ENCODE measurements at places on chromosomes 6 and 20. TPM values are rescaled to one million over a fixed set of nuclear protein-coding genes. Genes with fewer than 3 reads are reported as not detected.

DNA sequence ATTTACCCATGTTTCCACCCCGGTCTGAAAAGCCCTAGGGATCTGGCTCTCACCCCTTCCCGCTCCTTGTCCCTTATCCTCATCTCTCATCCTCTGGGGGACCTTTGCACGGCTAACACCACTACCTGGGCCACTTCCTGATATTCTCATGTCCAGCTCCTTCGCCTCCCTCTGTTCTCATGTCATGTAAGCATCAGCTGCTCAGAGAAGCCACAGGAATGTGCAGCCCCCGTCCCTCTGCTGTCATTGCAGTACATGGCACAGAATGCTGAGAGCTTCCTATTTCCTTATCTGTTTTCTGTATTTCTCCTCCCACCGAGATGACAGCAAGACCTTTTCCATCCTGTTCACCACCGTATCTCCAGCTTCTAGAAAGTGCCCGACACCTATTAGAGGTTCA lies 102.4 kb downstream of the MTHFD1L start:
- H3K27ac ChIP-seq, result peak overlapping the region; percentile 32
- no peak for DNase-seq
- H3K4me1 ChIP-seq, result no peaks in the 10 kb centered on the region
- peaks cover 40% of the 10 kb centered on the region for H3K36me3 ChIP-seq

- H3K4me1 ChIP-seq, result peaks cover 78% of the 10 kb centered on the region
- peaks cover 43% of the 10 kb centered on the region for H3K36me3 ChIP-seq
- H3K4me3 ChIP-seq, result peak overlapping the region; percentile 45
- H3K27ac ChIP-seq, result peak overlapping the region; percentile 92
Measured at GRCh38 chr6:140538926-140539325, 1164.5 kb upstream of the CITED2 start.

The CENPW gene
- total RNA-seq, result 70.3 TPM

- peak overlapping the region; percentile 79 for H3K4me3 ChIP-seq
- H3K27me3 ChIP-seq, result no peaks in the 10 kb centered on the region
- peaks cover 62% of the 10 kb centered on the region for H3K4me1 ChIP-seq
- no peaks in the 10 kb centered on the region for H3K36me3 ChIP-seq
Measured at GRCh38 chr6:138970856-138971425, 17.1 kb downstream of the REPS1 start.

DNA sequence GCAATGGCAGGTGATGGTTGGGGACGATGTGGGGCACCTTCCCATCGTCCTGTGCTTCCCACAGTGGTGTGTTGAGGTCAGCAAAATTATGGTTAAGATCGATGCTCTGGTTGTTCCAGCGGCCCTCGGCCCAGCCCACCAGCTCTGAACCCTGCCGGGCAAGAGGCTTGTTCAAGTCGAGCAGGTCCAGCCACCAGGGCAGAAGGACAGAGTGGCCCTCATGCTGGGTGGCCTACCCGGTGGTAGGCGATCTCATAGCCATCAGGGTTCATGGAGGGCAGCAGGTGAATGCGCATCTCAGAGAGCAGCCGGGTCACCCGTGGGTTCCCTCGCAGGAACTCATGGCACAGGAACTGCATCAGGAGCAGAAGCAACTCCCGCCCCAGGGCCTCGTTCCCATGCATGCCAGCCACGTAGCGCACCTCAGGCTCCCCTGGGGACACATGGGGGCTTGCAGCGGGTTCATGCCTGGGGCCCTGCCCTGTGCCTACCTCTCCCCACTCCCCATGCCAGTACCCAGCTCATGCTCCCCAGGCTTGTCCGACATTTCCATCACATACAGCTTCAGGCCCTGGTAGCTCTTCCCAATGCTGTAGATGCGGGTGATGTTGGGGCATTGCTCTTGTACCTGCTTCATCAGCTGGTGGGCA lies 4.3 kb downstream of the CPXM1 start:
- peaks cover 4% of the 10 kb centered on the region for H3K36me3 ChIP-seq
- H3K27me3 ChIP-seq, result peaks cover 33% of the 10 kb centered on the region
- peaks cover 16% of the 10 kb centered on the region for H3K4me1 ChIP-seq
- no peak for DNase-seq
- no peak overlapping the region for H3K27ac ChIP-seq
- H3K4me3 ChIP-seq, result no peak overlapping the region

GRCh38 chr6:4319981-4320683 lies 184.8 kb upstream of the ECI2 start:
- peak; percentile 53 for DNase-seq
- H3K36me3 ChIP-seq, result no peaks in the 10 kb centered on the region
- peak overlapping the region; percentile 91 for H3K27ac ChIP-seq
- H3K4me3 ChIP-seq, result peak overlapping the region; percentile 61
- no peaks in the 10 kb centered on the region for H3K27me3 ChIP-seq

- no peaks in the 10 kb centered on the region for H3K4me1 ChIP-seq
- H3K4me3 ChIP-seq, result no peak overlapping the region
- H3K36me3 ChIP-seq, result no peaks in the 10 kb centered on the region
- no peak overlapping the region for H3K27ac ChIP-seq
- DNase-seq, result peak; percentile 1
- peaks cover 5% of the 10 kb centered on the region for H3K27me3 ChIP-seq
Measured at GRCh38 chr6:89597988-89598387, 40.6 kb downstream of the LYRM2 start.

GRCh38 chr6:6414931-6415330 lies 94.5 kb upstream of the F13A1 start:
- H3K27ac ChIP-seq, result no peak overlapping the region
- no peaks in the 10 kb centered on the region for H3K4me1 ChIP-seq
- H3K4me3 ChIP-seq, result no peak overlapping the region

The SSTR4 gene
- total RNA-seq, result not detected

DNA sequence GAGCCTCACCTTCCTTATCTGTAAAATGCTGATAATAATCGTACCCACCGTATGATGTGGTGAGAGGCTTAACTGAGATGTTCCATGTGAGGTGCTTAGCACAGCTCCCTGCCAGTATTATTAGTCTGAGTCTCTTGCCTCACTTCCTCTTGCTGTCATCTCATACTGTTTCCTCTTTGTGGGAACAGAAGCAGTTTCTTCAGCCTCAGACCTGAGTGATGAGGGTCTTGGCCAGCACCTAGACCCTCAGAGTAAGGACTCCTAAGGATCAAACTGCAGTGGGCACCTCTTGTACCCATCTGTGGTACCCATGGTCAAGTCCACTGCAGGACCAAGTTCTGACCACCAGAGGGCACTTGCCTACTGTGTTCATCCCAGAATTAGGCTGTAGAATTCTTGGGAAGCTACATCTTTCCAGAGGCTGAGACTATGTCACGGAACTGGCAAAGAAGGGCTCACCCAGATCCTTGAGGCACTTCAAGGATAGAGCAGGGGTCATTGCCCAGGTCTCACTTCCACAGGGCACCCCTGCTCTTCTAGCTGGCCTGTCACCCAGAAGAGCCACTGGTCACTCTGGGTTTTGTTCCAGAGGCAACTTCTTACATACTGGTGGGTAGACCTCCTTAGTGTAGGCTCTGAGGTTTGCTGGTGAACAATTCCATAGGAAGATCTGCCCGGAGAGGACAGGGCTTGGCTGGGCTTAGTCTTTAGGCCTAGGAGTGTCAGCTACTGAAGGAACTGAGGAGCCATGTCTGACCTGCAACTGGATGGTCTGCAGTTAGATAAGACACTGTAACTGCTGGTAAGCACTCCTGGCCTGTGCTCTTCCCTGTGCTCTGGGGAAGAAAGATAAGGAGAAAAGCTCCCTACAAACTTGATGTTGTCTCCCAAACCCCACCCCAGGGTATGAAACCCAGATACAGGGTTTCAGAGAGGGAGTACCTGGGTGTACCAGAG lies 20.6 kb upstream of the SGK2 start:
- H3K4me1 ChIP-seq, result peaks cover 43% of the 10 kb centered on the region
- no peak overlapping the region for H3K4me3 ChIP-seq
- peak; percentile 48 for DNase-seq
- H3K36me3 ChIP-seq, result peaks cover 8% of the 10 kb centered on the region
- H3K27me3 ChIP-seq, result peaks cover 13% of the 10 kb centered on the region

- no peaks in the 10 kb centered on the region for H3K36me3 ChIP-seq
- H3K4me3 ChIP-seq, result no peak overlapping the region
- H3K27ac ChIP-seq, result no peak overlapping the region
Measured at GRCh38 chr6:14875481-14876063, 370.3 kb upstream of the JARID2 start.

The FHL5 gene
- total RNA-seq, result not detected

GRCh38 chr6:26328265-26328844 lies 36.6 kb upstream of the BTN3A2 start:
- H3K4me1 ChIP-seq, result peaks cover 46% of the 10 kb centered on the region
- H3K4me3 ChIP-seq, result peak overlapping the region; percentile 24
- H3K27ac ChIP-seq, result no peak overlapping the region
- H3K36me3 ChIP-seq, result no peaks in the 10 kb centered on the region
- DNase-seq, result no peak
- peaks cover 5% of the 10 kb centered on the region for H3K27me3 ChIP-seq

GRCh38 chr6:87375315-87375714 lies 30.7 kb downstream of the C6orf163 start:
- no peak overlapping the region for H3K27ac ChIP-seq
- DNase-seq, result no peak
- no peaks in the 10 kb centered on the region for H3K4me1 ChIP-seq
- H3K27me3 ChIP-seq, result no peaks in the 10 kb centered on the region
- no peaks in the 10 kb centered on the region for H3K36me3 ChIP-seq
- no peak overlapping the region for H3K4me3 ChIP-seq

Data from HFFc6 (cell line).